ENCODE measurements at places on chromosomes 7 and 10.

DNA sequence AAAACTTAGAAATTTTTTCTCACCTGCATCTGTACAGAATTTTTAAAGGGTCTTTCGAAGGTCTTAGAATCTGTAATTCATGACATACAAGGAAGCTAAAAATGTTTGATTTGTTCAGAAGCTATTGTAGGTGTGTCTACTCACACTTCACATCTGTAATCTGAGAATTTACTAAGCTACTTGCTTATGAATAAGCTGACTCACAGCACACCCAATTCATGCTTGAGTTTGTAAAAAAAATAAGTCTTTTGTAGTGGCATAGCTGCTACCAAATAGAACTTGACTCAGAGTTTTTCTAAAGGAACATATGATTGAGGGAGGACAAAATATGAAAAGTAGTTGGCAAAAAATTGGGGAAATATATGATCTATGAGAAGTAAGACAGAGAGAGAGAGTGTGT lies 12.7 kb upstream of the AGR2 start:
- DNase-seq = no peak

DNA sequence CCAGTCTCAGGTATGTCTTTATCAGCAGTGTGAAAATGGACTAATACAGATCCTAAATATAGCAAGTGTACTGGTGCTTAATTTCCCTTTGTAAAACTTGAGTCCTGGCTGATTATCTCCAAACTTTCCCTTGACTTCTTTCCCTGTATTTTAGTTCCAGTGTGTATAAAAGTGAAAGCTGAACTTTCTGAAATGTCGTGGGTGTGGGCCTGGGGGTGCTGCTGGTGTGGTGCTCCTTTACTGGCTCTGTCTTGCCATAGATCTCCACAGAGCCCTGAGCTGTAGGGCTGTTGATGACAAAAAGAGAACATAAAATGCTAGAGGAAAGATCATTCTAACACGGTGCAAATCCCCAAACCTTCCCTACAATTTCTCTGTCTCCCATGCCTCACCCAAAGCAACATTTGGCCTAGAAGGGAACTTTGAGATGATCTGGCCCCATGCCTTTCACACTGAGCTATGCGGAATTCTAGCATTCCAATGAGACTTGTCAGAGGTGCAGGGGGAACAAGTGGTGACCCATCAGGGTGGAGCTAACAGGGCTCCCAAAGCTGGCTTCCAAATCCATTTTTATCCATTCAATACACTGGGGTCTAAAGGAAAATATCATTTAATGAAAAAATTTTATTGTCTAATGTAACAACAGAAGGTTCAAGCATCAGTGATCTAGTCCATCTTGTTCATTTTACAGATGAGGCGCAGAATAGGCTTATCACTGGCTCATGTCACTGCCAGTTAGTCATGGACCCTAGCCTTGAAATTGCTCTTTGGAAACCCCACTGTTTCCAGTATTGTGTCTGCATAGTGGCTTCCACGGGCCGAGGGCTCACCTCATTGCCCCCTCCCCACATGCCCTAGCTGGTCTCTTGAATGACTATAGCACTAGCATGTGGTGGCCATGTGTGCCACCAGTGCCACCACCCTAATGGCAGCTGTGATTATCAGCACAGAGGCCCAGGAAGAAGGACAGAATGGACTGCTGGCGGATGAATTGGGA lies 1000.9 kb downstream of the LRMDA start:
- peak; percentile 32 for DNase-seq

GRCh38 chr7:129295015-129295423 lies 70.2 kb downstream of the AHCYL2 start:
- no peak for DNase-seq

DNA sequence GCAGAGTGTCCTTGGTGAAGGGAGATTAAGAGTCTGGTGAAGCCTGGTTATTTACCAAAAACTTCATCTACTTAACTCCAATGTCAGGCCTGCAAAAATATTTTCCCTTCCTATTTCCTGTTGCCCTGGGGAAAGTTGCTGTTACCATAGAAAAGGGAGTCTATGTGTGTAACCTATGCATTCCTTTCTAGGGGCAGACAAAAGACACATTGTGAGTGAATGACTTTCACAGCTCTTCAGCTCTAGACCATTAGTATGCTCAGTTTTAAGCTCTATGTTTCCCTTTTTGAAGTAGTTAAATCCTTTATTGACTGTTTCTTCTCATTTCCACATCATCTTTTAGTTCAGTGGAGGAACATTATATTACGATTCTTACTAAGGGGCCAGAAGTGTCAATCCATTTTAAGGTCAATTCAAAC lies 45.6 kb upstream of the SGCE start:
- peak; percentile 47 for DNase-seq

DNA sequence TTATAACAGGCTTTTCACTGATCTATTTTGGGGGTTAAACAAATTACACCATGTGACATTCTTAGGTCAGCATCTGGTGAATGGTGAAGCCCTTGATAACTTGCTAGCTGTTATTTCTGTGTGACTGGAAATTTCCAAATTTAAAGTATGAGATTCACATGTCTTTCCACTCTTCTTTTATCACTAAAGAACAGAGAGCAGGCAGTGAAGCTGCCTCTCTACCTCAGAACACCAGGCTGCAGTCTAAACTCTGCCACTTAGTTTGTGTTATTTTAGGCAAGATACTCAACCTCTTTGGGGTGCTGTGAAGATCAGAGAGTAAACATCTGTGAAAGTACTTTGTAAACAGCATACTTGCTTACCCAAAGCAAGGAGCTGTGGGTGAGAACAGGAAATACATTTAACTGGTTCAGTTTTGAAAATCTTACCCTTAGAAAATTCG lies 15.5 kb upstream of the SP4 start:
- no peak for DNase-seq

GRCh38 chr10:27717224-27717623 lies 28.4 kb downstream of the MKX start:
- DNase-seq = no peak

DNA sequence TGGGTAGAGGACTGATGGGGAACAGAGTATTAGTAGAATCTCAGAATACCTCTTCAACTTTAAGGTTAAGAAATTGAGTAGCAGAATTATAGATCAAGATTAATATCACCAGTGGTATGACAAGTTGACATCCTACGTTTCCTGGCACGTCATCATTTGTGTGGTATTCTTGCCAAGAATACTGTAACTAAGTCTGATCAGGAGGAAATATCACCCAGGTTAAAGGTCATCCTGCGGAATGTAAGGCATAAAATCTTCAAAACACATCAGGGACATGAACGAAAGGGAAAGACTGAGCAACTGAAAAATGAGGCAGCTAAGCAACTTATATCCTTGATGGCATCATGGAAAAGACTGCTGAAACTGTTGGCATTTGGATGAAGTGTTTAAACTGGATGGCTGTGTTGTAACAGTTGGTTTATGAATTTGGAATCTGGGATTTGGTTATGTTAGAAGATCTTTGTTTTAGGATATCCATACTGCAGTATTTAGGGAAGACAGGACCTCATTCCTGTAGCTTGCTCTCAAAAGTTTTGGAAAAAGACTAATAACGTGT lies 86.1 kb downstream of the TRIM24 start:
- DNase-seq = no peak
